ENCODE measurements at places on chromosomes 4 and X. TPM values are rescaled to one million over a fixed set of nuclear protein-coding genes. Genes with fewer than 3 reads are reported as not detected.

- DNase-seq, result no peak
These were observed 165.0 kb downstream of the FHIP1A start for GRCh38 chr4:151573945-151574344.

DNA sequence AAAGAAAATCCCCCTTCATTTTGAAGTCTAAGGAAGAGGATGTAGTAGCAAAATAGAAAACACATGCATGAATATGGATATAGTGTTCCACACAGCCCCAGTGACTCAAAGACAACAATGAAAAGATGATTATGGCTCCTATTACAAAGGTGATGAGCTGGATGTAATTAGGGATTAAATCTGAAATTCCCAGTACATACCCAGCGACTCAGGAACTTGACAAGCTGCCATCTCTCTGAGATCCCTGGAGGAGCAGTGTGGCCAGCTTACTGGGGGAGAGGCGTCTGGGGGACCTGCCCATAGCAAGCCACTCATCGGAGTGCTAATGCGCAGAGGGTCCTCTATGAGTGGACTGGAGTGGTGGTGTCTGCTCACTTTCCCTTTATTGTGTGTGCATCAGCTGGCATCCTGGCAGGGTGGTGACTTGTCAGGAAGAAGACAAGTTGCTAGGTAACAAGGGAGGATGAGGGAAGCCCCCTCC lies 42.7 kb upstream of the MGST2 start:
- DNase-seq, result no peak

GRCh38 chr4:113003841-113004240 lies 45.6 kb upstream of the ANK2 start:
- DNase-seq, result no peak

GRCh38 chr4:76058302-76058701 lies 16.2 kb upstream of the ART3 start:
- no peak for DNase-seq

DNA sequence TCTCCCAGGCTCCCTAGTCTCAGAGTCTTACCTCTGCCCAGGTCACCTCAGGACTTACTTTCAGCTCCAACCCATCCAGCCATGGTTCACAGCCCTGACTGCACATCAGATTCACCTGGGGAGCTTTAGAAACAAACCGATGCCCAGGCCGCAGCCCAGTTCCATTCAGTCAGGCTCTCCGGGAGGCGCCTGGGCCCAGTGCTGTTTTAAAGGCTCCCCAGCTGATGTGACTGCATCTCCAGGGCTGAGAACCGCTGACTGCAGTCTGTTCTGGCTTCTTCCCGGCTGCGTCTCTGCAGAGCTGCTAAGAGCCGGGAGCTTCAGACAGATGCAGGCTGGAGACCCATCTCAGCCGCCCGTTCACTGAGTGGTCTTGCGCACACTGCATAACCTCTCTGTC lies 44.4 kb upstream of the LGI2 start:
- DNase-seq, result no peak

- DNase-seq, result no peak
These were observed 55.0 kb downstream of the ANXA3 start for GRCh38 chr4:78606530-78607095.

GRCh38 chr4:148057516-148057915 lies 325.6 kb downstream of the ARHGAP10 start:
- no peak for DNase-seq

GRCh38 chrX:54695816-54696487 lies 102.1 kb downstream of the ITIH6 start:
- no peak for DNase-seq

DNA sequence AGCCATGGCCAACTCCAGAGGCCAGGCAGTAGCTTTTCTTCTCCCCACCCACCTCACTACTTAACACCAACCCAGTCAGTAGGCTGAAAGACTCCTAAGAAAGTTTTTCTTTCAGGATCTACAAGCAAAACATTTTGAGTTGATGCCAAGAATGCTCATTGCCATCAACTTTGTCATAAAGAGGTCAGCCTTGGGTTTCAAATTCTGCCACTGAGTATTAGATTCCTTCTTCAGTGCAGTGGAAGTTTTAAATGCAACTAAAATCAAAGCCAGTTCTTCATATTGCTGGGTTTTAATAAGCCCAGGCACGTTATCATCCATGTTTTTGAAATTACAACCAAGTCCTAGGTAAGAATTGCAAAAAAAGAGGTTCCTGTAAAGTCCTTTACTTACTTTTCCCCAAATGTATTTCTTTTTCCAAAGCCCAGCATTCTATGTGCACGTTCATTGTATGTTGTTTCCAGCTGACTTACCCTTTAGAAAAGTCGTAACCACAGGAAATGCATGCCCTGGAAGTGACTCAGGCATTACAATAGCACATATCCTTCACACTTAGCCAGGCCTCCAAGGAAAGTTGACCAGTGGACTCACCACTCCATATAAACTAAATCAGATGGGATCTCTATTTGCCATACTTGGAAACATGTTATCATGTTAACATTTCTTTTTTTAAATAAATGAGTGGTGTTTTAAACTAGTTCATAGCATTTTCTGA lies 229.9 kb downstream of the SOX3 start:
- peak; percentile 18 for DNase-seq

GRCh38 chr4:127868196-127868595 lies 12.5 kb upstream of the PLK4 start:
- no peak for DNase-seq

Gene TIMM17B
- 52.4 TPM for total RNA-seq

Gene FAM184B
- not detected for total RNA-seq

Gene APOO
- 25.6 TPM for total RNA-seq

Gene PCDH10
- 1.2 TPM for total RNA-seq

Gene NR3C2
- total RNA-seq, result 5.9 TPM

Gene SUPT20HL2
- total RNA-seq, result not detected

Gene SRPK3
- 252 TPM for total RNA-seq

Gene CXorf65
- not detected for total RNA-seq

Data from myocyte (in vitro differentiated cells).